ENCODE measurements at places on chromosomes 1 and 21. TPM values are rescaled to one million over a fixed set of nuclear protein-coding genes. Genes with fewer than 3 reads are reported as not detected.

Gene SLAMF8
- 1.3 TPM for total RNA-seq

Gene LAMB3
- 0.38 TPM for total RNA-seq

Gene TNFSF4
- 0.33 TPM for total RNA-seq

Gene C4BPA
- 0.58 TPM for total RNA-seq

Gene HEATR1
- total RNA-seq = 126 TPM

Gene ADPRS
- 47.4 TPM for total RNA-seq

Gene LRRC42
- 22.8 TPM for total RNA-seq

Gene CNIH3
- 0.66 TPM for total RNA-seq

Gene SEMA4A
- 37.1 TPM for total RNA-seq

Gene ZBTB8A
- 0.19 TPM for total RNA-seq

Gene PLA2G2E
- total RNA-seq = not detected

Gene FAM163A
- total RNA-seq = not detected

Gene HIVEP3
- total RNA-seq = 117 TPM

Gene S100A4
- 21.7 TPM for total RNA-seq

Gene CLCA1
- 0.08 TPM for total RNA-seq

Gene CLEC20A
- total RNA-seq = not detected

Gene SIK1
- 16.7 TPM for total RNA-seq

Gene KRTAP10-7
- not detected for total RNA-seq

Gene TTC24
- total RNA-seq = 10.9 TPM

Gene CSMD2
- not detected for total RNA-seq

Gene INSRR
- not detected for total RNA-seq

Gene SORT1
- total RNA-seq = 1.2 TPM

Gene NDUFS2
- total RNA-seq = 70.7 TPM

Gene HMGB4
- not detected for total RNA-seq
